Globus pallidus (tissue), 1 donor: ENCODE measurements at places on chromosomes 16 and 17.
A peak's percentile ranks its signal among the peaks of the same experiment; 100 is the strongest.

GRCh38 chr16:35725949-35726348 is 2266.5 kb downstream of the TP53TG3F start:
- no peak for DNase-seq

DNA sequence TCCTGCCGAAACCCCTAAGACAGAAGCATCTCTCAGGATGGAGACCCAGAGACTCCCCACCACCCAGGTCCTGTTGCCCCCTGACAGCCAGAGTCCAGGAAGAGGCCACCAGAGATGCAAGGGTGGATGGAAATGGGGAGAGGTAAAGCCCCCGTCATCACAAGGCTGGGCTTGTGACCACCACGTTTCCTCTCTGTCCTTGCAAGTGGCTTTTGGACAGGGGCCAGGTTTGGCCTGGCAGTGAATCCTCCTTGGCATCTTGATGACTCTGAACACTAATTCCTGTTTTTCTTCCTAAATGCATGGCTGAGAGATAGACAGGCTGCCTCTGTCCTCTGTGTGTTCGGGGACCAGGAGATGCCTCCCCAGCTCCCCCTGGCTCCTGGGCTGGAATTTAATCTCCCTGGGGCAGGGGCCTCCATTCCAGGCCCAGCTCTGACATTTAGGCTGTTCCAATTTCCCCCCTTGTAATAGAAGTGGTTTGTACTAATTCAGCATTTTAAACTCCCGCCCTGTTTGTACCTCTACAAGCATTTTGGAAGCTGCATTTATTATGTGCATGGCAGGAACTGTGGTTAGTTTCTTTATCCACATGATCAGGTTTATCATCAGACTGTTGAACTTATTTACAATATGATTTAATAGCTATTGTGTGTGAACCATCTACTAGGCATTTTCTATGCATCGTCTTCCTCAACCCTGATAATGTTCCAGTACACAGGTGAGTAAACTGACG is 116.1 kb upstream of the IRX6 start:
- DNase-seq = peak; percentile 7

- no peak for DNase-seq
Observed at GRCh38 chr17:14854691-14855090, 410.4 kb downstream of the PMP22 start.

DNA sequence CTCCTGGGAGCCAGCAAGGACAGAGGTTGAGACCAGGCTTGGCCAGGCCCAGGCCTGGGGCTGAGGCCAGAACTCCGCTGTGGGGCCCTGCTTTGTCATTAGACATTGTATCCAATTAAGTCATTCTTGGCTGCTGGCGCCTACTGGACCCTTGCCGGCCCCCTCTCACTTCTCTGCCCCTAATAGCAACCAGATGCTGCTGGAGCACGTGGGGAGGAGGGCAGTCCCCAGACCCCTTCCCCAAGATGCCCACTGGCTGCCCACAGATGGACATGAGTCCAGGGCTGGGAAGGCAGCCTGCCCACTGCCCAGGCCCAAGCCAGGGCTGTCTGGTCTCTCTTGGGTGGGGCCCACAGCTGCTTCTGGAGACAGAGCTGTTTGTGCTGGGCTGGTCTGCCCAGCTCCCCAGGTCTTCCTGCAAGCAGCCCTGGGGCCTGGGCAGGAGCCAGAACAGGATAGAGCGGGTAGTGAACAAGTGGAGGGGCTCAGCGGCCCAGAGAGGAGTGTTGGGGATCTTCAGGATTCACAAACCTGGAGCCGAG is 7.8 kb downstream of the PLXDC1 start:
- no peak for DNase-seq

DNA sequence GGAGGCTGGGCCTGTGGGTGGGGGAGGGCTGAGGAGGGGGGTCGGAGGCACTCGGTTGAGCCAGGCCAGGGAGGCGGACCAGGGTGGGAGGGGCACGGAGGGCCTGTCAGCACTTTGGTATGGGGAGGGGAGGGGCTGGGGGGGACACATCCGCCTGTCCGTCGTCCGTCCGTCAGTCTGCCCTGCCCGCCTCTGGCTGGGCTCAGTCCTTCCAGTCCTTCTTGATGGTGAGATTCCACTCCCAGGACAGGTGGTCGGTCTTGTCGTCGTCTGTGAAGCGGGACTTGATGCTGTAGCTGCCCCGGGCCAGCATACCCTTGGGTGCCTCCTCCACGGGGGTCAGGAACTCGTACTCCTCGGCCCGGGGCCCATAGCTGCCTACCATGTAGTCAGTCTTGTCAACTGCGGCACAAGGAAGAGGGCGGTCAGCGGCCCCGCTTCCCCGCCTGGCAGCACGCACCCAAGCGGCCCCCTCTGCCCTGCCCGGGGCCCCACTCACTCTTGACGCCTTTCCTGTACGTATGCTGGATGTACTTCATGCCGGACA is 2.4 kb downstream of the ARHGDIA start:
- no peak for DNase-seq

DNA sequence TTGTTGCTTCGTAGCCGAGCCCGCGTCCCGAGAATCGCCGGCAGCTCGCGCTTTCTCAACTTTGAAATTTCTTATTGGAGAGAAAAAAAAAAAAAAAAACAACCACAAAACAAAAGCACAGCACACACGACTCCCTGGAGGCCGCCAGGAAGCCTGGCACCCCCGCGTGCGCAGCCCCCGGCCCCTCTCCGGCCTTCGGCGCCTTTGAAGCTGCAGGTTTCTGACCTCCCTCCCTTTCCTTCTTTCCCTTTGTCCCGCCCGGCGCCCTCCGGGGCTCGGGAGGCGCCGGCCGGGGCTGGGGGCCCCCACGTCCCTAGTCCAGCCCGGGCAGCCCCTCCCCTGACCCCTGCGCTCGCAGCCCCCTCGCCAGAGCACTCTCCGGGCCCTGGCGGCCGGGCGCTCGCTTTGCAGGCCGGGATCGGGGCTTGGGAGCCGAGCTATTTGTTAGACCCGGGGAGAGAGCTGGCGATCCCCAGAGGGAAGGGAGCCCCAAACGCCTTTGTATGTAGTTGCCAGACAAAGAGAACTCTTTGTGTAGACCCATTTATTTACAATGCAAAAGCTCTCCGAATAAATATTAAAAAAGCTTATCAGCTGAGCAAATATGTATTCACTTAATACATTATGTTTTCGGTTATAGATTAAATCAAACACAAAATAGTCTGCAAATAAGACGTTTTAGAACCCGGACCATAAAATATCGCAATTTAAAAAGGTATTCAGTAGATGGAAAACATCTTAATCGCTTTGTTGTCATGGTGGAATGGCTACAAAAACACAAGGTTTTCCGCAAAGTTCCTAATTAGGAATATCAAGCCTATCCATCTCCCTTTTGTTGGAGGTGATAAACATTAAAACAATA is 2.3 kb downstream of the BAHCC1 start:
- peak; percentile 65 for DNase-seq

DNA sequence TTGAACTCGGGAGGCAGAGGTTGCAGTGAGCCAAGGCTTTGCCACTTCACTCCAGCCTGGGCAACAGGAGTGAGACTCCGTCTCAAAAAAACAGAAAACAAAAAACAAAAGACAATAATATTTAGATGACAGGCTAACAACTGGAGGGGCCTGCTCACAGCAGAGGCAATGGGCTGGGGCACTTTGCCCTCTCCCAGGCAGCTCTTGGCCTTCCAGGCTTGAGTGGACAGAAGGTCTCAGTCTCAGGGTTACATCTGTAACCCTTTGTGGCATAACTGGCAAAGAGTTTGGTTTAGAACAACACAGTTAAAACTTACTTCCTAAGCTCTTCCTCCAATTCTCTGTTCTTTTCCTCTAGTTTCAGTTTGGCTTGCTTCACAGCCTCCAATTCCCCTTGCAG is 114.9 kb downstream of the SPAG9 start:
- DNase-seq = no peak

DNA sequence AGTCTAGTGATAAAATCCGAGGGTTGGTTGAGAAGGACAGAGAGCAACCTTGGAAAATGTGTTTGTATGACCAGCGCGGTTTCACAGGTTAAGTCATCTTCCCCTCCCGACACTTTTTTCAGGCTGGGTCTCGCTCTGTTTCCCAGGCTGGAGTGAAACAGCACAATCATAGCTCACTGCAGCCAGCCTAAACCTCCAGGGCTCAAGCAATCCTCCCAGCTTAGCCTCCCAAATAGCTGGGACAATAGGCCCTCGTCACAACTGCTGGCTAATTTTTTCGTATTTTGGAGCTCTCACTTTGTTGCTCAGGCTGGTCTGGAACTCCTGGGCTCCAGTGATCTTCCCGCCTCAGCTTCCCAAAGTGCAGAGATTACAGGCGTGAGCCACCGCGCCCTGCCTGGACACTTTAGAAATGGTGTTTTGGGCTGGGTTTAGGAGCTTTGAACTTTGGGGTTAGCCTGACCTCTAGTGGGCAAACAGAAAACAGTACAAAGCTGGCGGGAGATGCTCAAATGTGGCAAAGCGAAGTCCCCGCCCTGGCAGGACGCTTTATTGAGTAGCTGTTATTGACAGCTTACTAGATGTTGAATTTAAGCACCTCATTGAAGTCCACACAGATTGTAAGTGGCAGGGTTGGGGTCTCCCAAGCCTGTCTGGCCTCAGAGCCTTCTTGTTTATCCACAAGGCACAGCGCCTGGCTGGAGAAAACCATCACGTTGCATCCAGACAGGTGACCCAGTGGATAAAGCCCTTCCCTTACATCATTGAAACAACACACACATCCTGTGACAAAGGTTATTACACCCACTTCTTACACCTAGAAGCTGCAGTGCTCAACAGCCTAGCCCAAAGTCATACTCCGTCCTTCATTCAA is 34.7 kb upstream of the RBBP6 start:
- DNase-seq = peak; percentile 63

- DNase-seq = no peak
Observed at GRCh38 chr17:2797226-2797625, 988 bp downstream of the RAP1GAP2 start.

DNA sequence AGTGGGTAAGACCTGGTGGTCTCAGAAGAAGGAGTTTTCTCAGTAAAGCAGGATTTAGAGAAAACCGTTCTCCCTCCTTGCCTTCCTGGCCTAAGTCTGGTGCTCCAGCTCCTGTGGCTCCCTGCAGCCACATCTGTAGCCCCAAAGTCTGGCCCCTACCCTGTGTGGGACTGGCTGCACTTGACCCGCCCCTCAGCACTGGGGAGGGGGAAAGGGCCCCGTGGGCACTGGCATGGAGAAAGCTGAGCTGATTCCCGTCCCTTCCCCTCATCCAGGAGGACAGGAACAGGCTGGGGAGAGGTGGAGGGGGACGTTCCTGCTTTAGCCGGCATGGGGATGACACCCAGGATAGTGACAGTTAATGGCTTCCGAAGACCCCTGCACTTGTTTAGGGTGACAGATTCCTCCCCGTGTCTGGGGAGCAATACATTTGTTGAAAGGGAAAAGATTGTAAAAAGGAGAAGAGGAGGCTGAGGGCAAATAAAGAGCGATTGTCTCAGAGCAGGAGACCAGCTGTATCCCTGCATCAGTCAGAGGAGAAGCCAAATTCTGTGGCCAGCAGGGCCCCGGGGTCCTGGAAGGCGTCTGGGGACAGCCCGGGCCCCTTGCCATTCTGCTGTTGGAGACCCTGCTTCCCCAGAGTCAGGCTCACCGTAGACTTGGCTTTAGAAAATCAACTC is 37.9 kb downstream of the GRIN2C start:
- peak; percentile 59 for DNase-seq

GRCh38 chr17:77802811-77803220 is 155.7 kb upstream of the TNRC6C start:
- DNase-seq = no peak

DNA sequence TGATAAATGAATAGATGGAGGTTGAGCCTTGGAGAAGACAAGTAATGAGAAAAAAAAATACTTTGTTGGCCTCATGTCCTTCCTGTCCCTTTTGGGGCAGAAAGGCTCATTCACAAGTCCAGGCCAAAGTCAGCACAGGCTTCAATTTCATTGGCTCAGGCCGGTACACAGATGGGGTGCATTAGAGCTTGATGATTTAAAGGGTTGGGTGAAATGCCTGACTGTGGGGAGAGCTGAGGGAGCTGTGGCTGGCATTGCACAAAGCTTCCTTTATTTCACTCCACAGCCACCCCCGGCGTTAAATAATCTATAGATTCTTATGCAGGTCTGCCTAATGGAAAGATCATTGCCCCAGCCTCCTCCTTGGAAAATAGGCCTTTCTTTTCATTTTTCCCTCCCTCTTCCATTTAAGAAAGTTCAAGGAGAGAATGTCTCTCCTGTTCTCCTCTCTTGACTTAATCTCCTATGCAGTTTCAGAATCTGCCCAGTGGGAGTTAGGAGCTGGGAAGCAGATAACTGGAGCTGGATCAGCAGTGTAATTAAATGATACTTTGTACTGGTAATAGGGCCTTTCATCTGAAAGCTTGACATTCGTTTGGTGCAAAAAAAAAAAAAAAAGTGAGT is 24.4 kb downstream of the YPEL2 start:
- peak; percentile 92 for DNase-seq

DNA sequence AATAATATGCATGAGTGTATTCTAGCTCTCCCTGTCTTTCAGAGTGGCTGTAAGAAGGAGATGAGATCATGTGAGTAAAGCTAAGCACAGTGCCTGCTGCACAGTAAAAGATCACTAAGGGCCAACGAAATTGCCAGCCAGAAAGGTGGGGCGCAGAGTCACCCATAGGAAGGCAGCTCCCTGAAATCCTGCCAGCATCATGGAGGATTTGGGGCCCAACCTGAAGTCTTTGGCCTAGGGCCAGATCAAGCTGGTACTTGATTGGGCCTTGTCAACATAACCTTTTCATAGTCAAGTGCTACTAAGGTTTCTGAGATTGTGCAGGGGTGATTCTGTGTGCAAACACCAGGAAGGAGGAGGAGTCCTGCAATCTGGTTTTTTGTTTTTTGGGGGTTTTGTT is 16.5 kb downstream of the SCNN1B start:
- no peak for DNase-seq

DNA sequence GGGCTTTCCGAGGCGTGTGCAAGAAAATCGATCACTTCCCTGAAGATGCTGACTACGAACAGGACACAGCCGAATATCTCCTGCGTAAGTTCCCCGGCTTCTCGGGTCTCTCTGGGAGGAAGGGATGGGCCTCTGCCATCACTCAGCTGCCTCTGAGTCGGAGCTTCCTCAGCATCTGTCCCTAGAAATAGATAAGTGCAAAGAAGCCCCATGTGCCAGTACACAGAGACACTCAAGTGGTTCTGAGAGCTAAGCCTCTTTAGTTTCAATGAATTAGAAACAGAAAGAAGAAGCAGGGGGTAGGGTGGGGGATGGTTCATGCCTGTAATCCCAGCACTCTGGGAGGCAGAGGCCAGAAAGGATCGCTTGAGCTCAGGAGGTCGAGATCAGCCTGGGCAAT is 90.6 kb downstream of the CACNG3 start:
- no peak for DNase-seq

- no peak for DNase-seq
Observed at GRCh38 chr17:13784434-13785095, 182.8 kb upstream of the HS3ST3A1 start.

GRCh38 chr16:75620326-75621169 is 2.5 kb downstream of the ADAT1 start:
- DNase-seq = no peak
